ENCODE measurements at places on chromosomes 2 and 18.
A peak's percentile ranks its signal among the peaks of the same experiment; 100 is the strongest.

GRCh38 chr2:68845043-68845442 lies 26.2 kb downstream of the BMP10 start:
- DNase-seq, result no peak

- no peak for DNase-seq
Observed at GRCh38 chr2:237011206-237011795, 74.4 kb upstream of the COPS8 start.

- DNase-seq, result no peak
Observed at GRCh38 chr2:180291552-180292421, 284.7 kb upstream of the CWC22 start.

- DNase-seq, result peak; percentile 71
Observed at GRCh38 chr2:181953881-181954537, 31.6 kb upstream of the PPP1R1C start.

Measured in hematopoietic multipotent progenitor cell (in vitro differentiated cells).